ENCODE measurements at places on chromosomes 7 and 10. TPM values are rescaled to one million over a fixed set of nuclear protein-coding genes. Genes with fewer than 3 reads are reported as not detected.

Gene NUPR2
- not detected for total RNA-seq

Gene NEUROG3
- not detected for total RNA-seq

DNA sequence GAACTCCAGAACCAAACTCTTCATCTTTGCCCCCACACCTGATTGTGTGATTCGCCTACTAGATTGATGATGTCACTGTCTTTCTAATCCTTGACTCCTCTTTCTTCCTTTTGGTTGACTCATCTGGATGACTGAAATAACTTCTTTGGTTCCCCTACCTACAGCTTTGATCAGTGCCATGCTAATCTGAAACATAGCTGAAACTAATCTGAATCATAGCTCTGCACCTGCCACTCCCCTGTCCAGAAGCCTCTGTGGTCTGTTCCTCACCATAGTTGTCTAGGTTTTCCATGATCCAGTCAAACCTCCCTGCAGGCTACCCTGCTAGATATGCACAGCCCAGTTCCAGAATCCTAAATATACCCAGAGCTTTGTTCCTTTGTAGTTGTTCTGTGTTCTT lies 51.9 kb downstream of the ZNF365 start:
- DNase-seq, result no peak

- DNase-seq, result peak; percentile 13
Measured at GRCh38 chr10:31940839-31941653, 12.4 kb upstream of the ARHGAP12 start.

GRCh38 chr7:35495377-35495776 lies 199.6 kb downstream of the HERPUD2 start:
- no peak for DNase-seq

DNA sequence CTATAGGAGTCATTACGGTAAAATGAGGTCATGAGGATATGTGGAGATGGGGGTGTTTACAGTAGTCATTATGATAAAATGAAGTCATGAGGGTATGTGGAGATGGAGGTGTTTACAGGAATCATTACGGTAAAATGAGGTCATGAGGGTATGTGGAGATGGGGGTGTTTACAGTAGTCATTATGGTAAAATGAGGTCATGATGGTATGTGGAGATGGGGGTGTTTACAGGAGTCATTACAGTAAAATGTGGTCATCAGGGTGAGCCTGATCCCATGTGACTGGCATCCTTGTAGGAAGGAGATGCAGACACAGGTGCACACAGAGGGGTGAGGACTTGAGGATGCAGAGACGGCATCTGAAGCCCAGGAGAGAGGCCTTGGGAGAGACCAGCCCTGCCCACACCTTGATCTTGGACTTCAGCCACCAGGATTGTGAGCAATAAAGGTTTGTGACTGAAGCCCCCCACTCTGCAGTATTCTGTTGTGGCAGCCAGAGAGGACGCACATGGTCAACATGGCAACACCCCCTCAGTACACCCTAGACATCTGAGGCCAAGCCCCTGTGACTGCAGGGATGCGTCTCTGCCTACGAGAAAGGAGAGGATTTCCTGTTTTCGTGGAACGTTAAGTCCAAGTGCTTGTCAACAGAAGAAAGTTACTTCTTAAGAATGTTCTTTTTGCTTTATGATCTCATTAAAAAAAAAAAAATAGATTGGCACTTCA lies 544.4 kb downstream of the DNAJB6 start:
- no peak for DNase-seq

Data from OCI-LY7 (cell line).